ENCODE measurements at places on chromosomes 1 and 21.
A peak's percentile ranks its signal among the peaks of the same experiment; 100 is the strongest.

DNA sequence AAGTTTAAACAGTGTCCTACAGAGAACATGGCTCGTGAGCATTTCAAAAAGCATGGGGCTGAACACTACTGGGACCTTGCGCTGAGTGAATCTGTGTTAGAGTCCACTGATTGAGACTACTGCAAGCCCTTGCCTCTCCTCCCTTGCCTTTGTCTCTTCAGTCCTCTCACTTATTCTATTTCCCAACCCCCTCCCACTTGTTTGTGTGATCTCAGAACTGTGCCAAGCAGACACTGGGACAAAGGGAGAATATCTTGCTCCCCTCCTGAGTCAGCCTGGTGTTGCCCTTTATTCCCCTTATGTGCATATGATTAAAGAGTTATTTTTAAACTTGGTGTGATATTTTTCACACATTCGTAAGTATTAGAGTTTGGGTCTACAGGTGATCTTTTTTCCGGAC is 11.1 kb upstream of the RPRD2 start:
- DNase-seq, result no peak

- no peak for DNase-seq
Observed at GRCh38 chr21:27418346-27418745, 451.5 kb upstream of the ADAMTS5 start.

GRCh38 chr1:109819906-109820305 is 56.2 kb upstream of the EPS8L3 start:
- no peak for DNase-seq

GRCh38 chr1:32992489-32993323 is 28.1 kb upstream of the RNF19B start:
- DNase-seq, result peak; percentile 57

GRCh38 chr1:193558491-193559028 is 372.1 kb upstream of the B3GALT2 start:
- no peak for DNase-seq

- DNase-seq, result no peak
Observed at GRCh38 chr1:92095874-92096273, 15.7 kb downstream of the BTBD8 start.

GRCh38 chr1:6348511-6349191 is 44.9 kb downstream of the ACOT7 start:
- no peak for DNase-seq

DNA sequence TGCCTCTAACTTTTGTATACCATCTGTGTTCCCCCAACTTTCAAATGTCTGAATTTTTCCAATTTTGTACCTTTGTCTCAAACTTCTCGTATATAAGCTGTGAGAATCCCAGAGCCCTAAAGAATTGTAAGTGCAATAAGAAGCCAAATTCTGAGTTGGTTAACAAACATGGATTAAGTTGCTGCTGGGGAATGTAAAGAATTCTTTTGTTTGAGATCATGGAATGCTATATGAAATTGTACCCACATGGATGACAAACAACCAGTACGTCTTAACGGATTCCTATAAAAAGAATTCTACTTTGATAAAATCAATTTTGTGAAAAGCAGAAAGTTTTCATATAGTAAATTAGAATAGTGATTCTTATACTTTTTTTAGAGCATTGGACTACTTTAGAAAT is 72.4 kb upstream of the CYP2J2 start:
- DNase-seq, result no peak

DNA sequence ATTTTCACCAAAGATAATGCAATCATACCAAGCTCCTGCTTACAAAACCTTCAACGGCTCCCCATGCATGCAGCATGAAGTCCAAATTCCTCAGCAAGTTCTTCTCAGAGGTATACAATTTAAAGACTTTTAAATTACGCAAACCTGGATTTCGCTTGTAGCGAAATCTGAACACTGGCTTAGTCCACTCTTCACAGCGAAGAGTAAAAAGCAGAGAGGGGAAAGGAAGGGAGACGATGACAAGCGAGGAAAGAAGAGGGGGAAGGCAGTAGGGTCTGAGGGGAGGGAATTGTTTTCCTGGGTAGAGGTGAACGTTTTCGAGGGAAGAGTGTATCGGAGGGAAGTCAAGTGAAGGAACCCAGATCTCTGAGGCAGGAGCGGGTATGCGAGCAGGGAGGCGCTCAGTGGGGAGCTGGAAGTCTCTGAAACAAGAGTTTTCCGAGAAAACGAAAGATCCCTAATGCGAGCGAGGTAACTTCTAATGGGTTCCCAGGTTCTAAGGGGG is 790 bp downstream of the TESK2 start:
- DNase-seq, result peak; percentile 62

DNA sequence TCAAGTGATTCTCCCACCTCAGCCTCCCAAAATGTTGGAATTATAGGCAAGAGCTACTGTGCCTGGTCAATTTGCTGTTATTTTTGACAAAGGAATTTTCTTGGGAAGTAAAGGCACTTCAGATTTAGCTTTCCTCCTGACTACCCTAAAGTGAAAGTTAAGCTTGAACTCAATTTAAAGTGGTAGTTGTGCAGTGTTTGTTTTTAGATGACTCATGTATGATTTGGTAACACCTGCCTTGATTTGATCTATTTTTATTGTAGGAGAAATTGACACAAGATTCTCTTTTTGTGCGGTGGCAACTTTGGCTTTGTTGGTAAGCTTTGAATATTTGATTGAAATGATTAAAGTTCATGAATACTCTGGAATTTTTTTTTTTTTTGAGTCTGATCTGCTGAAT is 5.0 kb downstream of the RABGGTB start:
- DNase-seq, result no peak

GRCh38 chr1:216820345-216820744 is 97.1 kb upstream of the ESRRG start:
- DNase-seq, result no peak

GRCh38 chr1:108679586-108680213 is 12.4 kb upstream of the PRPF38B start:
- DNase-seq, result no peak

GRCh38 chr1:244388961-244389360 is 62.7 kb downstream of the ADSS2 start:
- DNase-seq, result no peak

- DNase-seq, result no peak
Observed at GRCh38 chr1:97567000-97567749, 353.7 kb downstream of the DPYD start.

DNA sequence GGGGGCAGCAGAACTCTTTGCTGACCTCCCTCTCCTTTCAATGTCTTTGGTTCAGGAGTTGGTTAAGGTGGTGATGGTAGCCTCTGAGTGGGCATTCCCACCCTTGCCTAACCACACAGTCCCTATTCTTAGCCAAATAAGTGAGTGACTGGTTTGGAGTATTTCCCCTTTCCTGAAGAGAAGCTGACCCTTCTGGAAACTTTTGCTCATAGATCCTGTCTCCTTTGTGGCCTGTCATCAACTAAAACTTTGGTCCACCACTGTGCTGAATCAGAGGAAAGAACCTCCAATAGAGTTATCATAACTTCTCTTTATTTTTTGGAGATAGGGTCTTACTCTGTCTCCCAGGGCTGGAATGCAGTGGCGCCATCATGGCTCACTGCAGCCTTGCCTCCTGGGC is 31.1 kb downstream of the C1orf21 start:
- DNase-seq, result no peak

GRCh38 chr1:244318512-244318911 is 133.2 kb downstream of the ADSS2 start:
- no peak for DNase-seq

DNA sequence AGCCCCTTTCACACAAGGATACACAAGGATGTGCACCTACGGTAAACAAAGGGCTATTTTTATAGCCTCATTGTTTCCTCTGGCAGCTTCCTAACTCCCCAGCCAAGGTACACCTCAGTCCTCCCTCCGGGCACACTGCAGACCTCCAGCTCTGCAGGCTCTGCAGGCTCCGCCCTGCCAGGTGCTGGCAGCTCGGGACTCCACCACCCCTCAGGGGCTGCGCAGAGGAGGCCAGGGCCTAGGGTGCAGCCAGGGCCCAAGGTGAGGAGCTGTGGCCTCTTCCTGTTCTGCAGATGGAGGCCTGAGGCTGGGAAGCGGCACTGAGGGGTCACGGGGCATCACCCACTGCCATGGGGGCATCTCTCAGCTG is 19.8 kb upstream of the CLSTN1 start:
- no peak for DNase-seq

- DNase-seq, result no peak
Observed at GRCh38 chr1:55015731-55016620, 17.2 kb downstream of the BSND start.

DNA sequence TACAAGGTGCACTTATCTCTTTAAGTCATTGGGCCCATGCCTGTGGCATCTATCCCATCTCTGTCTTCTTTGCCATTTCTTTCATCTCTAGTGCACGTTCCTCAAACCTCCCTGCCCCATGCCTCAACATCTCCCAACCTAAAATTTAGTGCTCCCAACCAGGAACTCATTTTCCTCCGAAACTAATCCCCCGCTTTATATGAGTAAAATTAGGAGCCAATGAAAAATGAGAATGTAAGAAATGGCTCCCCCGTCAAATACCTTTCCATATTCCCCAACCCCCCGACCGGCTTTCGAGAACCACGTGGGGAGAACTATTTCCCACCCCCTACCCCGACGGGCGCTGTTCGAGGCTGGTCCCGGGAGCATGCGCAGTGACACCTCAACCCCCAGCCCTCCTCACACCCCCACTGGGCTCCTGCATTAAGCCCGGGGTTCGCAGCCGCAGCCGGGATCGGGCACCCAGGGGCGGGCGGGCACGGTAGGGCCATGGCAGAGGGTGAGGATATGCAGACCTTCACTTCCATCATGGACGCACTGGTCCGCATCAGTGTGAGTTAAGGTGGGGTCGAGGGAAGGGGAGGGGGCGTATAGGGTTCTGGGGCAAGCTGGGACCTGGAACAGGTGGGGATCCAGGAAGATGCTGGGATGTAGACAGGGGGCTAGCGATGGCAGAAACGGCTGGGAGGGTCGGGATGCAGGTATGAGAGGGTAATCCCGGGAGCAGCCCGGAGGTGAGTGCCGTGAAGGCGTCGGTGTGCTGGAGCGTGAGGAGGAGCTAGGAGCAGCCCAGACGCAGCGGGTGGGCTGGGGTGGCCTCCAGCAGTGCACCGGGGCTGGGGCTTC is at the start of gene TRIM46:
TRIM46 (plus strand) TSS at position 372 of the 846 bp plus-strand sequence; CDS start at position 490, 118 bp downstream.
- DNase-seq, result peak; percentile 84

GRCh38 chr1:33709783-33710718 is 153.8 kb upstream of the HMGB4 start:
- DNase-seq, result peak; percentile 17
